ENCODE measurements at places on chromosomes 11 and 22.

GRCh38 chr11:3184732-3185347 lies 19.7 kb upstream of the OSBPL5 start:
- no peak for DNase-seq

DNA sequence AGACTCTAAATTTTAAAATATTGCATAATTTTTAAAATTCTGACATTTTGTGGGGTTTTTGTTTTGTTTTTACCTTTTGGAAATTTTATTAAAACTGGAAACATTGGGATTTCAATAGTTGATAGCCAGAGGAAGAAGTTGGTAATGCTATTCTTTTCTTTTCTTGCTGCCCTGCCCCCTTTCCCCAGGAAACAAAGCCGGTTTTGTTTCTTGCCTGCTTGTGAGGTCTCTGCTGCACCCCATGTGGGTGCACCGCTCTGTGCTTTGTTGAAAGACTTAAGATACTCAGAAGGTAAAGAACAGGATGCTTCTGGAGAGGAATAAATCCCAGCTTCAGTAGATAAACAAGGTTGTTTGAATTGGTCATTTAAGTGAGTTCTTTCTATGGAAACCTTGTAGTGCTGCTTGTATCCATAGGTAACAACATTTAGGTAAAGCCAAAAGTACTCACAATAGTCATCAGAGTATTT lies 87.5 kb downstream of the YAP1 start:
- no peak for DNase-seq

- DNase-seq = peak; percentile 17
These were observed 157.8 kb upstream of the DDI1 start for GRCh38 chr11:103878646-103879045.

DNA sequence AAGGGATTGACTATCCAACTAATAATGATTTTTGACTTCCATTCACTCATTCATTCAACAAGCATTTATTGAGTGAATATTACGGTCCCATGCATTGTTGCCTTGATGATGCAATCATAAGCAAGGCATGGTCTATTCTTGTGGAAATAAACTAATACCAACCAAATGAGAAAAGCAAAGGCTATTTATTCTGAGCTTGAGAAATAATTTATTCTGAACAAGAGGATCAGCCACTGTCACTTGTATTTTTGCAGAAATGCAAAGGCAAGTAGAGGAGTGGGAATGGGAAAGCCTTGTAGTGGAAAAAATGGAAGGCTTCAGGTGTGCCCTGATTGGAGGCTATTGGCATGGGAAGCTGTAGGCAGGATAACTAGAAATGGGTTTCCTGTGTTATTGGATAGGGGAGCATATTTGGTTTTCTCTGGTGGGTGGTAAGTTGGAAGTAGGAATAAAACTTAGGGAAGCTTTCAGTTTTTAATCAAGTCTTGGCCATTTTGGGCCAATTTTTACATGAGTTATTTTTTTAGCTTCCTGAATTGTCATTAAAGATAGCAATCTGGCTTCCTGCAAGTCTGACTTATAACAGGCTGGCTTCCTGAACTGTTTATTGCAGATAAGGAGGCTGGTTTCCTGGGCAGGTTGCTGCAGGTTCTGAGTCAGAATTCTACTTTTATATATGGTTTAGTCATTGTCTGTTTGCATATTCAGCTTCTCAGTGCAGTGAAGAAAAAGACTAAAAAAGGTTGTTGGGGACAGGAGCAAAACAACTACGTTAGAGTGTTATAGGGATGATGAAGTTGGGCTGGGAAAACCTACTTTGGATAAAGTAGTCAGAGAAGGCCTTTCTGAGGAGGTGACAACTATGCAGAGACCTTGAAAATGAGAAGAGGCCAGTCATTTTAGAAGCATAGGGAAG lies 106.7 kb downstream of the APIP start:
- DNase-seq = no peak

GRCh38 chr22:46998331-46998730 lies 235.9 kb downstream of the TBC1D22A start:
- DNase-seq = no peak

GRCh38 chr11:117606211-117606610 lies 190.8 kb downstream of the DSCAML1 start:
- DNase-seq = no peak

DNA sequence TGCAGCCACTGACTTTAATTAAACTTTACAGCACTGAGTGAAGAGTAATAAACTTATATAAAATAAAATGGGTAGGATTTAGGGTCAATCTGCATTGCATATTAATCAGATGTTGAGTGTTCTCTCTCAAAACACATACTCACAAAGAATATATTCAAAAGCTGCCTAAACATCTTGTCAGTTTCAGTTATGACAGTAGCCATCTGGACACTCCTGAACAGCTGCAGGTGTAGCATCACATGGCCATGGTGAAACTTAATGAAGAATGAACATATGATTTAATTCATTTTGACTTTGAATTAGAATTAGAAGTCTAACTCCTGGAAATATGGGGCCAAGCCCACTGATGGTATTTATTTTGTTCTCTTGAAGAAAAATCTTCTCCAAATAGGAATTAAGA lies 684.3 kb upstream of the RAG2 start:
- no peak for DNase-seq

GRCh38 chr11:20937826-20938225 lies 268.4 kb downstream of the NELL1 start:
- DNase-seq = no peak

DNA sequence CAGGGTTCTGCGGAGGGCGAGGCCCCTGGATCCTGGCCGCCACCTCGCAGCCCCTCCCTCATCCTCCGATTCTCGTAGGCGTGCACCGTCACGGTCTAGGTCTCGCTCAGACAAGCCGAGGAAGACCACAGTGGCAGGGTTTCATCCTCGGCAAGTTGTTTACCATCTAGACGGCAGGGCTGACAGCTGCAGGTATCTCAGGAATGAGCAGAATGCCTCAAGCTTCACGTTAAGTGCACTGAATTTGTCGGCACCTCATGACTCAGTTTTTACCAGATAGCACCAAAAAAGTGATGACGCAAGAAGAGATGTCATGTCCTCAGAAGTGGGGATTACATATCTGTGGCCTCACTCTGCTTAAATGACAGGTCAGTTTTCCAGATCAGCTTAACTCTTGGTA lies 35.1 kb downstream of the WT1 start:
- DNase-seq = peak; percentile 29

DNA sequence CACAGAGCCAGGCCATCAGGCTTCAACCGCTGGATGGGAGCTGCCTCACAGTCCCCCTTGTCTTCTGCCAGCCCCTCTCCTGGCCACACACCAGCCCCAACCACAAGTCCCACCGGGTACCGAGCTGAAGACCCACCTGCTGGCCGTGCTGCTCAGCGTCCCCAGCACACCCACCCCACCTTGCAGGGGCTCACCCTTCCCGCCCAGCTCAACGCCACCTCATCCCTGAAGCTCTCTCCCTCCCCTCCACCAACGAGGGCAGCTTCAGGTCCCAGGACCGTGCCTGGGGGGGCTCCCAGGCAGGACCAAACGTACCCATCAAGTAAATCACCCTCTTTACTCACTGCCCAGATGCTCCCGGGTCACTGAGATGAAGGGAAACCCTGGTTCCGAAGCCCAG lies 141.0 kb downstream of the CRYBB2 start:
- DNase-seq = no peak

GRCh38 chr22:41311487-41311886 lies 10.2 kb downstream of the ZC3H7B start:
- no peak for DNase-seq

GRCh38 chr11:60924110-60924905 lies at the start of gene TMEM132A:
Gene TMEM132A (plus strand): TSS chr11:60924460. CDS start chr11:60924634, 174 bp downstream.
- peak; percentile 54 for DNase-seq

GRCh38 chr22:49450498-49450897 lies 377.2 kb downstream of the BRD1 start:
- DNase-seq = no peak

DNA sequence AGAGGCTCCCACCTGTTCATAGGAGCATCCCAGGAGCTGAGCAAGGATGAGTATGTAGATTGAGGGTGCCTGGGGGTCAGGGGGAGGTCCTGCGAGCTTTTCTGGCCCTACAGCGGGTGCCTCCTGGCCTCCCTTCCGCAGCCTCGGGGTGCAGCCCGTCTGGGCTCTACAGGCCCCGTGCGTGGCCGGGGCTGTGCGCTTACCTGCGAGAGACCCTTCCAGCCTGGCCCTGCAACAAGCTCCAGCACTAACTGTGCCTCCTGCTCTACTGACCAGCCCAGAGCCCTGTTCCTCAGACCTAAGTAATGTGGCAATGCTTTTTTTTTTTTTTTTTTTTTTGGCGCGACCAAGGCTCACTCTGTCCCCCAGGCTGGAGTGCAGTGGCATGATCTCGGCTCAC lies 1129.1 kb downstream of the BRD1 start:
- no peak for DNase-seq

DNA sequence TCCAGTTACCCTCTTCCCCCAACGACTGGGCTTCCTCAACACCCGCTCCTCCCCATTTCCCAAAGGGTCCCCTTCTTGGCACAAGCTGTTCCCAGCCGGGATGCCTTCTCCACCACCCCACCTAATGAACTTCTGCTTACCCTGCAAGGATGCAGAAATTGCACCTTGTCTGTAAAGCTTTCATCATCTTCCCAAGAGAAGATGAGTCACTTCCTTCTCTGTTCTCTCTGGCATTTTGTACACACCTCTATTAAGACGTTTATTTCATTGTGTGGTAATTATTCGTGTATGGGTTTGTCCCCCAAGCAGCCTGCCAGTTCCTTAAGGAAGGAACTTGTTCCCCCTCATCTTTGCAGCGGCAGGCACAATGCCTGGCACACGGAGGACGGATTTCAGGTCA lies 351.1 kb downstream of the CADM1 start:
- no peak for DNase-seq

DNA sequence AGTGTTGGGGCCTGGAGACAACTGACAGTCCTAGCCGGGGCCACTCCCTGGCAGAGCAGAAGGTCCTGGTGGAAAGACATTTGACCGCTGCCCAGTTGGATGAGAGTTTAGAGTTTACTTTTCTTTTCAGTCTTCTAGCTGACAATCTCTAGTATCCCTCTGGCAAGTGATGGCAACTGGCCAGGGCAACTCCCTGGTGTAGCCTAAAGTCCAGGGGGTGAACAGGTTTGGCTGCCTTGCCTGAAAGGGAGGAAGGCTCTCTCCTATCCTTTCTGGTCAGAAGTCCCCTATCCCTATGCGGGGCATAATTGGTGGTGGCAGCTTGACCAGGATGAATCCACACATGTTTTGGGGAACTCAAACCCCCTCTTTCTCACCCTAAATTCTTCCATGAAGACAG lies 16.8 kb upstream of the MSANTD2 start:
- no peak for DNase-seq

DNA sequence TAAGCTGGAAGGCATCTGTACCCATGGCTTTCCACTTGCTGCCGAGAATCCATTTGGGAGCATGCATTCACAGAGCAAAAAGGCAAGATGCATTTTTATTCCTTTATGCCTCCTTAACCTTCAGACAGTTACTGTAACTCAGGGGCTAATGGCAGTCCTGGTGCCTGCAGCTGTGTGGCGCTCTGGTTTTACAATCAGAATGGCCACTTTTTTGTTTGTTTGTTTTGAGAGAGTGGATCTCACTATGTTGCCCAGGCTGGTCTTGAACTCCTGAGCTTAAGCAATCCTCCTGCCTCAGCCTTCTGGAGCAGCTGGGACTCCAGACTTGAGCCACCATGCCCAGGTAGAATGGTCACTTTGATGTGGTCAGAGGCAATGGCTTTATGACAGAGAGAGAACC lies 101.8 kb downstream of the NAV2 start:
- no peak for DNase-seq

DNA sequence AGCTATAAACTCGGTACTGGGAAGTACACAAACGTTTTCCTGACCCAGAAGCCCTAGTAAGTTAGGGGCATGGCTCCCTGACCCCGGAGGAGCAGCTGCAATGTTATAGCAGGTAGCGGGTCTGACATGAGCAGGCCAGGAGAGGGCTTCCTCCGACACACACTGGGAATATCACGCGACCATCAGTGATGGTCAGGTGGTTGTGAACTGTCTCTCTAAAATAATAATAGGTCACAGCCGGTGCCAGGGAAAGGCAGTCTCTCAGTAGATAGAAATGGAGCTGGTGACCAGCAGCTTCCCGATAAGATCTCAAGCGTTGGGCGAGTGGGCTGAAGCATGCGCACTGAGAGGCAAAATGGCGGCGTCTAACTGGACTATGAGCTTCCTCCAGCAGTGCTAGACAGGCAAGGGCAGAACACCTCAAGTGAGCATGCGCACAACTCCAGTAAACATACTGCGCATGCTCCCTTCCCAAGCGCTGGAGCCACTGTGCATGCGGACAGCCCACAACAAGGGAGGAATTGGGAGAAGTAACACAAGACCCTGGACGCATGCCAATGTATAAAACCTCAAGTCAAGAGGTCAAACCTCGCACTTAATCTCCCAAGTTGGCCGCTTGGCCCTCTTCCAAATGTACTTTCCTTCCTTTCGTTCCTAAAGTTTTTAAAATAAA lies 22.3 kb upstream of the TESMIN start:
- peak; percentile 10 for DNase-seq

- no peak for DNase-seq
These were observed 21.3 kb downstream of the CBX7 start for GRCh38 chr22:39130892-39131855.

DNA sequence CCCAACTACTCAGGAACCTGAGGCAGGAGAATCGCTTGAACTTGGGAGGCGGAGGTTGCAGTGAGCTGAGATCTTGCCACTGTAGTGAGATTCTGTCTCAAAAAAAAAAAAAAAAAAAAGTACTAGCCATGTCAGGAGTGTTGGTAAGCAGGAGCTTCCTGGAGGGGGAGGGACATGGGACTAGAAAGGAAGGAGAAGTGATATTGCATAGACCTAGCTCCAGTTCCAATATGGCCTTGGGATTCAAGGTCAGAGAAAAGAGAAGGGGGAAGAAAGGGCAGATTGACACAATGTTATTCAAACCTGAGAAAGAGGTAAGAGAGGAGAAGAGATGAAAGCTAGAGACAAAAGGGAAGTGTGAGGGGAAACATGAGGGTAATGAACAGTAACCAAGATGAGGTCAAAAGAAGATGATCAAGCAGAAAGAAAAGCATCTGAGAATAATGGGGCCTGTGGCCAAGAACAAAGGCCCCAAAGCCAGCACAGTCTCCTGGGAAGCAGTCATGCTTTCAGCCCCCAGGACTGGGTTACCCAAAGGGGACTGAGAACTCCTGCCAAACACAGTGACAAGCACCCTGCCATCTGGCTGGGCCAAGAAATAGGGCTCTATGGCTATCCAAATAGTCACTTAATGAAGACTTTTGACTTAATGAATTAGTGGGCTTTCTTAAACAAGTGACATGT lies 51.7 kb upstream of the FTH1 start:
- DNase-seq = no peak

- no peak for DNase-seq
These were observed 57.0 kb downstream of the PRCP start for GRCh38 chr11:82843057-82843795.

- peak; percentile 77 for DNase-seq
These were observed 18.6 kb upstream of the SCN2B start for GRCh38 chr11:118194835-118195627.

- DNase-seq = no peak
These were observed 47.8 kb upstream of the PTPRJ start for GRCh38 chr11:47932544-47932943.

- peak; percentile 97 for DNase-seq
These were observed 43.4 kb upstream of the CSNK2A3 start for GRCh38 chr11:11396301-11397035.

- peak; percentile 24 for DNase-seq
These were observed 10.5 kb downstream of the TXN2 start for GRCh38 chr22:36470994-36471331.

GRCh38 chr11:42255906-42256305 lies 796.5 kb upstream of the LRRC4C start:
- no peak for DNase-seq

GRCh38 chr22:39297490-39298240 lies 21.8 kb downstream of the RPL3 start:
- DNase-seq = no peak

Measured in fibroblast of mammary gland (primary cell).